ENCODE measurements at places on chromosomes 16 and 17. TPM values are rescaled to one million over a fixed set of nuclear protein-coding genes. Genes with fewer than 3 reads are reported as not detected.

GRCh38 chr17:61002316-61002736 is 324.7 kb downstream of the BCAS3 start:
- peak; percentile 42 for DNase-seq

GRCh38 chr16:86219655-86220445 is 290.5 kb upstream of the FOXF1 start:
- DNase-seq: no peak

DNA sequence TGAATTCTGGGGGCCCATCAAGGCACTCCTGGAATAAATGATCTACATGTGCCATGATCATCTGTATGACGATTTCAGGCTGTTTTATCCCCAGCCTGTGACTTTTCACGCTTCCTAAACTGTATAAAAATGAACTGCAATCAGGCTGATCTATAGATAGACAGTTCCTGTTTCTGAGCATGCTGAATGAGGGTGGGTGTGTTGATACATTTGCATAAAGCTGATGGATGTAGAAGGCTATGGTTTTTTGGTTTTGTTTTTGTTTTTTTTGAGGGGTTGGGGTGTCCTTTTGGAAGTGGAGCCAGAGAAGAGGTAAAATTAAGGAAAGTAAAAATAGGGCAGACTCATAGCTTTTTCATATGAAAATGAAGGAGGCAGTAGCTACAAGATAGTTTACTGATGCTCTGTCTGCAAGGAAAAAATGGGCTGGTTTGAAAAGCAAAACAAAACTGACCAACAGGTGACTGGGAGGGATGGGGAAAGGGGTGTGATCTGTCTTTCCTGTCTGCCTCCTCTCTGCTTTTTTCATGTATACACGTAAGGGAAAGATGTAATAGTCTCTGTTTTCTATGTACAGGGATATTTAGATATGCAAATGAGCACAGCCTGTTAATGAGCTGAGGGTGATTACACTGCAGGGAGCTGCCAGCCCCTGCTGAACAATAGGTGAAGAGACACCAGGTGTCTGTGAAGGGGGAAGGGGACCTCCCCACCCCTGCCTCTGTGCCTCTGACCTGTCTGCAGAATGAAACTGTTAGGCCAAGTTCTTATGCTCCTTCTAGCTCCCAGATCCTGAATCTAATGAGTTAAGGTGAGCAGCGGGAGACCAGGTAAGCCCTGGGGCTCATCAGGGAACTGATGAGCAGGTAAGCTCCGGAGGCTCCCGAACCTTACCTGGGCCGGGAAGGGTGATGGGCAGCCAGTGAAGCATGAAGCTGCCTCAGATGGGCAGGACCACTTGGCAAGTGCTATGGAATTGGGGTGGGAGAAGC is 46.6 kb upstream of the LYRM9 start:
- DNase-seq: no peak

- DNase-seq: no peak
These were observed 177.8 kb upstream of the TBX2 start for GRCh38 chr17:61221597-61222471.

DNA sequence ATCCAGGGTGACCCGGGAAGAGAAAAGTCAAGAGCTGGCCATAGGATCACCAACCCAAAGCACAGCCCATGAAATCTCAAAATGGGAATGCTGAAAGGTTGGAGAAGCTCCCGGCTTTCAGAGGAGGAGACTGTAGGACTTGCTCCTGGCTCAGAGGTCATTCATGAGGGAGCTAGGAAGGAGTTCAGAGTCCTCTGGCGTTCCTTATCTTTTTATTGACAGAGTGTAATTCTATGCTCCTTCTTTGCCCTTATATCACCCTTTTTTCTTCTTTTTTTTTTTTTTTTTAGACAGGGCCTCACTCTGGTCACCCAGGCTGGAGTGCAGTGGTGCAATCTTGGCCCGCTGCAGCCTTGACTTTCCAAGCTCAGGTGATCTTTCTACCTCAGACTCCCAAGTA is 27.3 kb upstream of the CNOT1 start:
- DNase-seq: no peak

- DNase-seq: no peak
These were observed 3.2 kb downstream of the PRSS22 start for GRCh38 chr16:2854700-2855309.

DNA sequence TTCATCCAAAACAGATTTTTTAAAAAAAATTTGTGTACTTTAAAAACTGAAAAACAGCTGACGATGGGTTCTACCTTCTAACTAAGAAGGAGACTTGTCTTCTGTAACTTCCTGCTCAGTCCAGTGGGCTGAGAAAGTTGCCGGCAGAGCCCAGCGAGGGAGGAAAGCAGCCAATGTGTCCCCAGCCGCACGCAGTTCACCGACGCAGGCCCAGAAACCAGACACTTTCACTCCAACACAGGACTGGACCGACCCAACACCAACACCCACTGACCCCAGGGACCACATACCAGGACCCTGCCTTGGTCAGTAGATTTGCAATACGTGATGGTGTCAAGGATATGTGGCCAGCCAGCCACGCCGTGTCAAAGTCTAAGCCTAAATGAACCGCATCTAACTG is 25.6 kb downstream of the TRAP1 start:
- no peak for DNase-seq

PKMYT1 gene
- polyA plus RNA-seq: 1.1 TPM

DNA sequence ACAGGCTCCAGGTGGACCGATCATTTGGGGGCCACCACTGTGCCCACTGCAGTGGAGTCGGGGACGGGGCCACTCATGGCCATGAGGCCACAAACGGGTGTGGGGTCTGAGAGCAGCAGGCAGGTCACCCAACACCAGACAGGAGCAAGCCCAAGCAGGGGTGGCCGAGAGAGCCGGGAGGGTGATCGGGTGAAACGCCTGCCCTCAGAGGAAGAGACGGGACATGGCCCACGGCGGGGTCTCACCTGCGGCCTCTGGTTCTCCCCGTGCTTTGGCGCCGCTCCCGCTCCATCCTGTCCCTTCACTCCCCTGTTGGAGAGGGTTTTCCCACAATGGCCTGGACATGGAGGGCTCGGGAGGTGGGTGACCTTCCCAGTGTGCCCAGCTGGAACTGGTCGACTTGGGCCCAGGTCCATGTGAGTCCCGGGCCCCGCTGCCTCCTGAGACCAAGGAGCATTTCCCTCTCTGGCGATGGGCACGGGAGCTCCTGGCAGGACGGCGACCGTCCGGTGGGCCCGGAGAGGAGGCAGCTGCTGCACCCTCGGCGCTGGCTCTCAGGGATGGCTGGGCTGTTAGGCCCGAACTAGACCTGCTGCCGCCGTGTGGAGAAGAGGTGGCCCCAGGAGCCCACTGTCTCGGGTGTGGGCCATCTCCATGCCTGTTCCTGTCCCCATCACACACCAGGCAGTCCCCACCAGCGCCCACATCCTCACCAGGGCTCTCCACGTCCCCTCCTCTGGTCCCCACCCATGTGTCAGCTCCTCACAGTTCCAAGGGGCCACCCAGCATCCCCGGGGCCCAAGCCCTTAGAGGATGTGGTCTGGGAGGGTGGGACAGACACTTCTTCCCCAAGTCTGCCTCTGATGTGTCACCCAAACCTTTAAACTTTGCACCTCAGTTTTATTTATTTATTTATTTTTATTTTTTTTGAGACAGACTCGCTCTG is 13.4 kb upstream of the BAHCC1 start:
- no peak for DNase-seq

GRCh38 chr17:69223809-69224208 is 4.8 kb downstream of the ABCA10 start:
- DNase-seq: no peak

DNA sequence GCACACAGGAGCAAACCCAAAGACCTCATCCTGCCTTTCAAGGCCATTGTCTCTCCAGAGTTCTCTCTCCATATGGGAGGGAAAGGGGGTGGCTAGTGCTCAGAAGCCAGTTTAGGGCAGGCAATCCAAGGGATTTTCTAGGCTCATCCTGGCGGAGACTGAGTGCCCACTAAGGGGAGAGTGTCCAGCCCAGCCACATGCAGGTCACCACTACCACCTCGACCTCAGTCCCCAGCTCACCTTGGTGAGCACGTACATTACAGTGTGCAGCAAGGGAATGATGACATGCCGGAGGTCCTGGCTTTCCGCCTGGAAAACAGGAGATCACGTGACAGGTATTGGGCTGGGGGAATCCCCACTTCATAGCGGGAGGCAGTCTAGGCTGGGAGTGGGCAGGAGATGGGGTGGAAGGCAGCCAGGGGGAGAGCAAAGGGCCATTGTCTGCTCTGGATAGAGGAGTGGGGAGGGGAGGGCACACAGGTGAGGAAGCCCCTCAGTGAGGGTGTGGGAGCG is 29.9 kb downstream of the PIK3R6 start:
- no peak for DNase-seq

DNA sequence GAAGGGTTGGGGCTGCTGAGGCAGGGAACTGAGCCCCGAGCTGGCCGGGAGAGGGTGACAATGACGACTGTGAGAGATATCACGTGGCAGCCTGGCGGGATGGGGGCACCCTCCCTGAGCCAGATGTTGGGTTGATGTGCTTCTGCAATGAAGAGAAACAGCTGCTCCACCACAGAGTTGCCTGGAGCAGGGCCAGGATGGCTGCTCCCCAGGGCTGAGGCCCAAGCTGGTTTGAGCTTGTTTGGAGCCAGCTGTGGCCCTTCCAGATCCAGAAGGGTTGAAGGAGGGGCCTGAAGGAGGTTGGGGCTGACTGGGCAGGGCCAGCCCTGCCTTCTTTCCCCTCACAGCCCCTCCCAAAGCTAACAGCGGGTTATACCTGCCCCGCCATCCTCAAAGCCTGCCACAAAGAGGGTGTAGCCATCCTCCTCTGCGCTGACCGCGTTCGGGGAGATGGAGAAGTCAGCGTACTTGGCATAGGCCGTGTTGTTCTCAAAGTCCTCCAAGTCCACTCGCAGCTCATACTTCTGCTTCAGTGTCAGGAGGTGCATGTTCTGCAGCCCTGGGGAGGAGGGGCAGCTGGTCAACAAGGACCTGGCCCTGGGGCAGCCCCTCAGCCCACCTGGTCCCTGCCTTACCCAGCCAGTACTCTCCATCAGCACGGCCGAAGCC is 2.1 kb downstream of the MFAP4 start:
- DNase-seq: peak; percentile 84
